ENCODE measurements at places on chromosomes 2 and 18. TPM values are rescaled to one million over a fixed set of nuclear protein-coding genes. Genes with fewer than 3 reads are reported as not detected.

The REEP1 gene
- 200 TPM for total RNA-seq

The ABI2 gene
- 155 TPM for total RNA-seq

The CNDP1 gene
- total RNA-seq: 0.23 TPM

The LIMS4 gene
- total RNA-seq: not detected

The TFCP2L1 gene
- total RNA-seq: 0.69 TPM

The FMNL2 gene
- total RNA-seq: 80.5 TPM

The TRIB2 gene
- total RNA-seq: 205 TPM

The CCDC74B gene
- 9.2 TPM for total RNA-seq

The FSHR gene
- total RNA-seq: 0.46 TPM

The DCC gene
- total RNA-seq: 30.4 TPM

The DTNA gene
- 101 TPM for total RNA-seq

The CNNM3 gene
- total RNA-seq: 11.8 TPM

The OTOF gene
- total RNA-seq: 4.6 TPM

The DUSP2 gene
- 5.5 TPM for total RNA-seq

The CIB4 gene
- total RNA-seq: not detected

The TUBA3E gene
- total RNA-seq: not detected

The UPP2 gene
- 0.69 TPM for total RNA-seq

The LYPD6 gene
- total RNA-seq: 20.5 TPM

The MC5R gene
- 0.69 TPM for total RNA-seq

The HDAC4 gene
- 27.7 TPM for total RNA-seq

The OTX1 gene
- 2.8 TPM for total RNA-seq

The TDRD15 gene
- total RNA-seq: under 0.01 TPM

The TRIM43 gene
- total RNA-seq: not detected

The GALR1 gene
- 7.8 TPM for total RNA-seq

The ZAP70 gene
- total RNA-seq: 1.4 TPM

The IGFBP2 gene
- total RNA-seq: 98.7 TPM
